ENCODE measurements at places on chromosomes 12 and 14.

GRCh38 chr14:68770553-68771286 lies 22.1 kb downstream of the ZFP36L1 start:
- no peak for DNase-seq

DNA sequence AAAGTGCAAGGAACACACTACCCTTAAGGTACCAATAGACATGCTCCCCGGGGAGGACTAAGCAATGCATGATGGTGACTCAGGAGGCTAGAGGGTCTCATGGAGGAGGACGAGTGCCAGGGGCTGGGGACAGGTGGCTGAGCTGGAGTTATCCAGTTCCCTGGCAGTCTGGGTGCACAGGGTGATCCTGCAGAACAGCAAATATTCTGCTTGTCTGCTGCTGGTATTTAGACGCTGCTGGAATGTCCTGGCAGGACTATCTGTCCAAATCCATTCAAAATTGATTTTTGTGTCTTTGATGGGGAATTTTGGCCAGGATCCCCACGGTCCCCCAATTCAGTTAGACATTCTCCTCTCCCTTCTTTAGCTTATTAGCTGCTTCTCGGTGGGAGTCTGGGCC lies 138.7 kb downstream of the C12orf75 start:
- DNase-seq: no peak

DNA sequence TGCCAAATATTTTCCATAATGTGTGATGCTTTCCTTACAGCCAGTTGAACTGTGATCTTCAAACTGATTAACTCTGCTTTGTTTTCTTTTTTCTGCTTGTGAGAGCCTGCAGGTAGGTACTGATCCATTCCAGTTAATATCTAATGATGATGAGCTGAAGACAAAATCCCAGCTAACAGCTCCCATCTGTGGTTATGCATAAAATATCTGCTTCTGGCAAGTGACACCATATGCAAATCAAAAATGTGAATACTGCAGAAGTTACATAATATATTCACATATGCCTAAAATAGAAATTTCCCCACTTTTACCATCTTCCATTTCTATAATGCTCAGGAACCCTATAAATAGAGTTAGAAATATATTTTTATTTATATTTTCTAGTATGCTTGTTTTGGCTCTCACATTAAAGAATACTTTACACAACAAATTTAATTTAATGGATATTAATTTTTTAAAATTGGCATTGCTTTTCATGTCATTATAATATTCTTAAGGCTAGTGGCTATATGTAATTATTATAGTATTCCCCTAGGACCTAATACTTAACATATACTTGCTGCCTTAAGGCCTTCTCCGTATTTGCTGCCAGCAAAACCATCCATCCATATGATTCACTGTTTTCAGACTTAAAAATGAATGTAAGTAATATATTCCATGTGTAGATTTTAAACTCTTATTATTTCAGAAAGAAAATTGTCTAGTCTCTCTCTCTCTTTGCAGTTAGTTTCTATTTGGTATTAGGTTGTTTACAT lies 83.8 kb downstream of the CCER1 start:
- DNase-seq: no peak

DNA sequence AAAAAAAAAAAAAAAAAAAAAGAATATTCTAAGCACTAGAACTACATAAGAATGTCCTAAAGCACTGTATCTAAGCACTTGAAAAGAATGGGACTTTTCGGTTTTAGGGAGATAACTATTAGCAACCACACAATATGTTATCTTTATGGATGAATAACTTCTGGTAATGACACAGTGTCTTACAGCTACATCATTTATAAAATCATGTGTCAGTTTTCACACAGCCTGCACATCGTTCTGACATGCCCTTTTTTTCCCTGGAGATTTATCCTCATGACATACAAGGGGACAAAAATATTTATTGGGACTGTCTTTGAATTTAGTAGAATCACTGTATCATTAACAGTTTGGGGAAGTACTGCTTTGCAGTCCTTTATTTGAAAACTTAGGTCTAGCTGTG lies 17.3 kb downstream of the TMEM19 start:
- DNase-seq: no peak

GRCh38 chr12:64679487-64680001 lies 69.2 kb downstream of the RASSF3 start:
- DNase-seq: no peak

Data from GM13977 (cell line).